ENCODE measurements at places on chromosomes 5 and 9.

DNA sequence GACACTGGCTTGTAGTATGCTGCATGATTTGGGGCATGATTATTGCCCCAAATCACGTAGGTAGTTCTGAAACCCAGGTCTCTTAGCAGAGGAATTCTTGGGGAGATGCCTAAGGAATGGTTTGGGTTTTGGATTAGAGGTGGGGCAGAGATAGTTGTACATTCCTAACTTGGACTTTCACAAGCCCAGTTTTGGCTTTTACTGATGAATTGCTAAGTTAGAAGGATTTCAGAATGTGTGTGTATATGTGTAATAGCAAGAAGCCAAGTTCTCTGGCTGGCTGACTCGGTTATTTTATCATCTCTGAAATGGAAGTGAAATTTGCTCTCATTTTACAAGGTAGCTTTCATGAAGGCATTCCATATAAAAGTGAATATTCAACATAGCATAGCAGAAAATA, 23.8 kb upstream of the ZNF131 start:
- no peak for DNase-seq

- no peak for DNase-seq
Observed at GRCh38 chr5:179118756-179119414, 58.7 kb downstream of the ZNF354C start.

DNA sequence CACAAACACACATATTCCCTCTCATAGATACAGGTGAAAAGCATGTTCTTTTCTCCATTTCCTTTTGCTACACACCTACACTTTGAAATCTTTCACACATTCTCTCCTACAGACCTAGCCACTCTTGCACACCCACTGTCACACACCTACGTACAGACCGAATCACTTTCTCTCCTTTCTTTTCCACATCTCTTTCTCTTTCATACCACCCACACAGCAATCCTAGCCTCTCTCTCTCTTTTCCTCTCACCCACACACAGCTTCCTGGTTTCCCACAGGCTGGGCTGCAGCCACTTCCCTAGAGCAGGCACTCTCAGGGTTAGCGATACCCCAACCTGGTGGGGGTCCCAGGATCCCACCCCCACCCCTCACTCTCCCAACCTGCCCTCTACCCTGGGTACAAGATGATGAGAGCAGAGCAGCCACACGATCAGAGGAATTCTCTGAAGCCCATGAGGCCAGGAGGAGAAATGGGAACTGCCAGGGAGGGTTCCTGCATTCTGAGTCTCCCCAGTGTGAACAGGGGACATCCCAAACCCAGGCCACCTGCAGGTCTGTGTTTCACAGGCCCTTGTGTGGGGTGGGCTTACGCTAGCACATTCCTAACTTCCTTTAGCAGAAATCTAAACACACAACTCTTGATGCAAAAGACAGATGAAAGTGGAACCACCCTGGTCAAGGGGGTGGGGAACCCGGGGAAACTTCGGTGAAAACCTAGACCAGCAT, 17.1 kb upstream of the SYNPO start:
- DNase-seq, result no peak

- DNase-seq, result no peak
Observed at GRCh38 chr9:2469681-2470221, 151.8 kb upstream of the VLDLR start.

DNA sequence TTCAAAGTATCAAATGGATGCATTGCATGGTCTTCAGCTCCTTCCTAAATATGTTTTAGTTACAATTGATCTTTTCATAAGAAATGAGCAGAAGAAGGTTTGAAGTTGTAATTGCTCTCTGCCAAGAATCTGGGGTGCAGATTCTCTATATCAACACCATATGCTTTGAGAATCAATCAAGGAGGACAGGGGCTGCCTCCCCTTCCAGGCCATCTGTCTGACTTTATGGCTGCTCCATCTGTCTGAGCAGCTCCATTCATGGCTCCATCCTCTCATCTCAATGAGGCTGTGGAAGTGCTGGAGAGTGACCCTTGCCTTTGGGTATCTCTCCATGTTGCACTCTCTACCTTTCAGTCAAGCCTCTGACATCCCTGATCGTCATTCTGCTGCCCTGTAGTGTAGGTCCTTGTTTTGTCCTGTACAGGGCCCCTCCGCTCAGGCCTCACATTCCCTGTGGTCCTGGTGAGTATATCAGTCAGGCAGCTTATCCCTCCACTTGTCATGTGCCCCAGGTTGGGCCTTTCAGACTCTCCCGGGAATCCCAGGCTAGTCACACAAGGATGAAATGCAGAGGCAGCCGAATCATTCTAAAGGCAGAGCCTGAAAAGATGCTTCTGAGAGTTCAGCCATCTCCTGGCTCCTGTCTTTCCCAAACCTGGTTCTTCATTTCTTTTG, 14.0 kb upstream of the SV2C start:
- DNase-seq, result no peak

GRCh38 chr9:1722404-1722803, 292.7 kb upstream of the SMARCA2 start:
- no peak for DNase-seq

GRCh38 chr9:128625391-128626146, 31.1 kb downstream of the DYNC2I2 start:
- no peak for DNase-seq

DNA sequence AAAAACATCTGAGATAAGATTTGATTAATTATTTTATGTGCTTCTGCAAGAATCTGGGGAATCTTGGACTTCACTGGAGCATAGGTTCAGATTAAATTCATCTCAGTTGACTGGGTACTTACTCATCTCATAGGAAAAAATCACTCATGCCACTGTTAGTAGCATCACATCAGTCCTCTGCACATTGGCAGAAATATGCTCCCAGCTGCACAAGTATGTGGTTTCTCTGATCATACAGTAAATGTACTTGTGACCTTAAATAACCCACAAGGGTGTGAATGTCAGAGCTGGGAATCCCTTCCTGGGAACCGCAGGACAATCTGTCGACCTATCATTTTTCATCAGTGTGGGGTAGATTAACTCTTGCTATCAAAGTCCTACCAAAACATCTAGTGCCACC, 203.7 kb upstream of the SLC24A2 start:
- no peak for DNase-seq

DNA sequence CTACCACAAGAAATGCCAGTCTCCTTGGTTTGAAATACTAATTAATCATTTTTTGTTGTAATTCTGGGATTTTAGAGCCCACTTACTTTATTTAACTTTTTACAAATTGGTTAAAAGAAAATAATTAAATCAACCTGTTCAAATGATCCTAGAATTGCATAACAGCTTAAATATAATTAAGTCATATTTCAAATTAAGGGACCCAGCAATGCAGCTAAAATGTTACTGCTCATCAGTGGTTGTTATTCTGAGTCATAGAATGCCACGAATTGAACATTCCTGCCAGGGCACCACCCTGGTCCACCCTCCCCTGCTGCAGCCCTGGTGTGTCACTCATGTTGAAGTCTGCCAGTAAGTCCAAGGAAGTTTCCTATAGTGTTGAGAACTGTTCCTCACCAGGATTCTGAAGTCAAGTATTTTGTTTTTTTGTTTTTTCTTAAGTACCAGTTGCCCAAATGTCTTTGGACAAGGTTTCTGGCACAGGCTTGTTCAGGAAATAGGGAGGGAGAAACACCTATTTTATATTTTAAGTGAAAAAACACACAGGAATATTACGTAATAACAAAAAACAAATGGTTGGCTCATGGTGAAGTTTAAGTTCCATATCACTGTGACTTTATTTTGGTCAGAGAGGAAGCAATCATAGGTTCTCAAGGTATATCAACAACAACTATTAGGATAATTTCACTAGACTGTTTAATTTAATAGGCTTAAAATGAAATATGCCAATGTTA, 4.3 kb upstream of the ITGA1 start:
- DNase-seq, result no peak

GRCh38 chr9:85283421-85283820, 458.3 kb downstream of the AGTPBP1 start:
- no peak for DNase-seq

DNA sequence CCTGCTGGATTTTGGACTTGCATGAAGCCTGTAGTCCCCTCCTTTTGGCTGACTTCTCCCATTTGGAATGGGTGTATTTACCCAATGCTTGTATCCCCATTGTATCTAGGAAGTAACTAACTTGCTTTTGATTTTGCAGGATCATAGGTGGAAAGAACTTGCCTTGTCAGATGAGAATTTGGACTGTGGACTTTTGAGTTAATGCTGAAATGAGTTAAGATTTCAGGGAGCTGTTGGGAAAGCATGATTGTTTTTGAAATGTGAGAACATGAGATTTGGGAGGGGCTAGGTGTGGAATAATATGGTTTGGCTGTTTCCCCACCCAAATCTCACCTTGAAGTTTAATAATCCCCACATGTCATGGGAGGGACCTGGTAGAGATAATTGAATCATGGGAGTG, 189.6 kb upstream of the CDKN2B start:
- DNase-seq, result no peak

- no peak for DNase-seq
Observed at GRCh38 chr5:133947431-133947841, 21.0 kb downstream of the C5orf15 start.

- no peak for DNase-seq
Observed at GRCh38 chr5:177333420-177334154, 17.9 kb downstream of the LMAN2 start.

- no peak for DNase-seq
Observed at GRCh38 chr9:87605676-87606075, 108.0 kb downstream of the DAPK1 start.
